ENCODE measurements at places on chromosomes 12 and 14.

GRCh38 chr12:46887870-46888269, 62.1 kb upstream of the SLC38A4 start:
- DNase-seq = no peak

- DNase-seq = peak; percentile 83
These were observed at the start of gene RND1 for GRCh38 chr12:48865281-48866051. RND1 (minus strand) TSS chr12:48865870; CDS start chr12:48865767, 103 bp downstream.

- no peak for DNase-seq
These were observed 28.5 kb downstream of the CPM start for GRCh38 chr12:68904351-68904962.

DNA sequence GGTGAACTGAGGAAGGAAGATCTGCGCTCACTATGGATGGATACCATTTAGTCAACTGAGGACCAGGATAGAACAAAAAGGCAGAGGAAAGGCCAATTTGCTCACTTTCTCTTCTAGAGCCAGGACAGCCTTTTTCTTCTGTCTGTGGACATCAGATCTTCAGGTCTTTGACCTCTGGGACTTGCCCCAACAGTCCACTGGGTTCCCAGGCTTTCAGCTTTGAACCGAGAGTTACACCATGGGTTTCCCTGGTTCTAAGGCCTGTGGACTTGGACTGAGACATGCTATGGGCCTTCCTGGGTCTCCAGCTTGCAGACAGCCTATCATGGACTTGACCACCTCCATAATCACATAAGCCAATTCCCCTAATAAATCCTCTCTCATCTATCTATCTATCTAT, 232.0 kb downstream of the IPO8 start:
- no peak for DNase-seq

- DNase-seq = no peak
These were observed 56.4 kb downstream of the MON2 start for GRCh38 chr12:62522984-62523383.

DNA sequence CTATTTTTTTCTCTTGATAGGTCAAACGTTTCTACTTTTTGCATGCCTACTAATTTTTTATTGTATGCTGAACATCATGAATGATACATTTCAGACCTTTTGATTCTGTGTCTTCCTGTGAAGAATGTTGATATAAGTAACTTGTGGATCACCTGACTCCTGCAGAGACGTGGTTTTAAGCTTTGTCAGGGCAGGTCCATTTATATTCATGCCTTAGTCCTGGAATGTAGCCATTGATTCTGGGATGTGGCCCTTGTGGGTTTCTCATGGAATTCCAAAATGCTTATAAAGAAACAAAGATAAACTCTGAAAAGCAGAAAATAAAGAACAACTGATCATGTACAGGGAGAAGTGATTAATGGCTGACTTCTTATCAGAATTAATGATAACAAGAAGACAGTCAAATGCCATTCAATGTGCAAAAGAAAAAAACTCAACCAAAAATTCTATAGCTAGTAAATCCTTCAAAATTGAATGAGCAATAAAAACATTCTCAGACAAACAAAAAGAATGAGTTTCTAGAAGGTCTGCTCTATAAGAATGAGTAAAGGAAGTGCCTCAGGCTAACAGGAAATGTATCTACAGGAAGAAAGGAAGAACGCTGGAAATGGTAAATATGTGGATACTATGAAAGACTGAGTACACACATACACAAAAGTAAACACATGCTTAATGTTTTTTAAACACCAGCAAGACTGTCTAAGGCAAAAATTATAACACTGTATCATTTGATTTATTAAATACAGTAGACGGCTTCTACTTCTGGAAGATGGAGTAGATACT, 284.8 kb upstream of the DIO3 start:
- no peak for DNase-seq

GRCh38 chr12:120100630-120101029, 15.9 kb downstream of the RAB35 start:
- peak; percentile 68 for DNase-seq

DNA sequence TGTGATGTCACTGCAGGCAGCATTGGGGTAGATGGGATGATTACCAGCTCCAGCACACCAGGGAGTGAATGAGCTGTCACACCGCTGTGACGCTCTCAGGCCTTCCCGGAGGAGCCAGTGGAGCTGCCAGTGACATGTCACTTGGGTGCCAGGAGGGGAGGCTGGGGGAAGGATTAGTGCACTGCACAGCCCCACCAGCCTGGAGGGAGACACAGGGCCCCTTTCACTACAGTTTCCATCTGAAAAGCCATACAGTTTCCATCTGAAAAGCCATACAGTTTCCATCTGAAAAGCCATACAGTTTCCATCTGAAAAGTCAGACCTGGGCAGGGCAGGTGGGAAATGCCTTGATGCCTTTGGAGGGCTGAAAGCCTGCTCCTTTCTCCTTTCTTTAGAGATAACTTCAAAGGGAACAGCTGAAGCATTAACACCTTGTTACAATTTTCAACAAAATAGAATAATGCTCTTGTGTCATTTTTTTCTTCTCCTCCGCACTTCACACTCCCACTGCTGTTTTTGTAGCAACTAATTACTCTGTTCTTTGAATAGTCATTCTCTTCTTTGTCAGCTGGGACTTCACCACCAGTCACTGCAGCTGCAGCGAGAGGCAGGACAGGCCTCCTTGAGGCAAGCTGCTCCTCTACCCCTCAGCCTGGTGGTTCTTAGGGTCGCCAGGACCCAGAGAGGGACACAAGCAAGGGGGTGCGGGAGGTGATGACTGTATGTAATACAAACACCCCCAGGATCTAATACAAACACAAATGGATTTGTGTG, 256.9 kb upstream of the RGS6 start:
- no peak for DNase-seq

DNA sequence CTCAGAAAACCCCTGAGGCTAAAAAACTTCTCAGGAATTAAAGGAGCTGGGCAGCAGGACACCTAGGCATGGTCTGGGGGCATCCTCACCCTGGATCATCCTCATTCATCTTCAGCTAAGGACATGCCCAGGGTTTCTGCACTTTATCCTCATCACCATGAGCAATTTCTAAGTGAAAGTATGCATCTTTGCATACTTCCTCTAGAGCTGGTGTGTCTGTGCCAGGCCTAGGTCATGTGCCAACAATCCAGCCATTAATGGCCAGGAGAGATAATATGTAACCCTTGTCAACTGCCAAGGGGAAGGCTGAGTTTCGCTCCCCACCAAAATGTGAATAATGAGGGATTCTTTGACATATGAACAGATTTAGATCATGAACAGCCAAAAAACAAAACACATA, 160.5 kb downstream of the KITLG start:
- DNase-seq = no peak

DNA sequence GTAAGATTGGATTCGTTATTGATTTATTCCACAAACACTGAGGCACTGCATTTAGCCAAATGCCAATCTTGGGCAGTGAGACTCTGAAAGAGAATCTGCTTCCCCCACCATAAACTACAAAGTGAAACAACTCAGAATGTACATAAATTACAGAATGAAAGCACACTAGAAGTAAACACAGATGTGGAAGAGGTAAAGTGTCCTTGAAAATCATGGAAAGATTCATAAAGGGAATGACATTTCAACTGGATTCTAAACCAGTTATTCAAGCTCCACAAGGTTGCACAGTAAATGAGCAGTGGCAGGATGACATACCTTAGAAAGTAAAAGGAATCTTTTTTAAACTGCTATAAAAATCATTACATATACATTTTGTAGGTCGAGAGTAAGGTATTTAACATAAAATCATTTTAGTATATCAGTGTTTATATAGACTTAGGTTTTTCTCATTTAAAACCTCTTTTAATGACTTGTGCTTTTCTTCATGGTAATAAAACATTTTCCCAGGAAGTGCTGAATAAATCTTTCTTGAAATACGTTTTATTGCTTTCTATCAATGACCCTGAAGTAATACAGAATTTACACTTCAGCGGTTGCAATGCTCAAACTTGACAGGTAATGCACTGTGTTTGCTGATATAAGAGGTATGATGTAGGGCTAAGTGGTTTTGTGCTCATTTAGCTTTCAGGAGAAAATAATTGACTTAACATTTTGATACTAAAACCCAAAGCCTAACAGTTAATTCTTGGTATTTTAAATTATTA, 270.6 kb downstream of the NAV3 start:
- no peak for DNase-seq

DNA sequence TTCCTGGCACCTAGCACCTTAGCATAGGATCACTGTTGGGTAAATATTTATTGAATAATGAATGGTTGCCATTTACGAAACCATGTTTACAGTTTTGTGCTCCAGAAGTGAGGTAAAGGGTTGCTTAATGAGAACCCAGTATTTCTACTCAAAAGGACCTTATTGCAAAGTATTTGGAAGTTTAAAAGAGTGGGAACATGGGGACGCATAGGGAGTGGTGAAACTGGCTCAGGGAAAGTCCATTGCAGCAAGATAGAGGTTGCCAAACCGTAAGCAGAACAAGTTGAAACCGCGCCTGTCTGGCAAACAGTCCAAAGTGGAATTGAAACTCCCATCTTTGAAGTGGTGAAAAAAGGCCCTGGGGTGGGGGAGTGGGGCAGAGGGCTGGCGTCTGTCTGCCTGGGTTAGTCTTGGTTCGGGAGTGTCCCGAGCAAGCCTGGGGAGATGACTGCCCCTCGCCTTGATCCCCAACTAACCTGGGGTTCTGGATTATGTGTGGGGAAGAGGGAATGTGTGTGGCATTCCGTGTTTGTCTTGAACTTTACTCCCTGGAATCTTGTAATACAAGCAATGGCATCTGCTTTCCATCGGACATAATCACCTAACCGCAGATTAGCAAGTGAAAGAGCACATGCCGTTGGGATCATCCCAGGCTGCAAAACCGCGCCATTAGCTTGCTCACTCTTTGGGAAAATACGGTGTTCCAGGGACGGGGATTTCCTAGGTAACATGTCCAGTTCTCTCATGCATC, 7.2 kb downstream of the ALDH2 start:
- peak; percentile 71 for DNase-seq
